ENCODE measurements at places on chromosomes 16 and 17.

DNA sequence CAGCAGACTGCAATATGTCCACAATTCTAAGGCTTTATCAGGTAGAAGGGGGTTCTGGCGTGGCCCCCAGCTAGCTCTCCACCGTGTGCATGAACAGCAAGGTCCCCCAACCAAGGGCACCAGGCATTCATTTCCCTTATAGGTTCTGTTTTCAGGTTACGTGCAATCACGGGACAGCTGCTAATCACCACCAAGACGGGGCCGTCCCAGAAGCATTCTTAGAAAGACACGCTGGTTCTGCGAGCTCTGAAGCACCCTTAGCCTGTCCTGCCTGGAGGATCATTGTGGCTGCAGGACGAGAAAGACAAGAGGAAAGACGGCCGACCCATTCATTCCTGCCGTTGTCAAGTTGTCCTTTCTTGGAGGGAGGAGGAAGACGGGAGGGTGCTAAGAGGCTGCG, 302.9 kb downstream of the SOX9 start:
- DNase-seq, result no peak

- no peak for DNase-seq
These were observed 5.5 kb downstream of the TEPSIN start for GRCh38 chr17:81233316-81233715.

GRCh38 chr16:66521252-66521713, 28.6 kb downstream of the TK2 start:
- peak; percentile 60 for DNase-seq

DNA sequence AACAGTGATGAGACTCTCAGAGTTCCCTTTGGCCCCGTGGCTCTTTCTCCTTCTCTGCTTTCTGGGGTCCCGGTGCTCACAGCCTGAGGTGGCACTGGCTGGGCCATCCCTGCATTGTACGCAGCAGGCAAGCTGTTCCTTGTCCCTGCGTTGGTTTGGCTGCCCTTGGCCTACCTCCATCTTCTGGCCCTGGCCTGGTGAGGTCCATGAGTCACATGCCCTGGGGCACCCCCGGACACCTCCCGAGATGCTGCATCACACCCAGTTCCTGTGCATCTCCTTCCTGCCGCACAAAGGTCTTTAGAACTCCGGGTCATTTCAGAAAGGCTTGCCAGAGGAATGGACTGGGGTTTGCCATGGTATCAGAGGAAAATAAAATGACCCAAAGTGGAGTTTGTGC, 9.5 kb downstream of the SULT1A2 start:
- DNase-seq, result no peak

- no peak for DNase-seq
These were observed 12.7 kb upstream of the SSTR2 start for GRCh38 chr17:73151916-73152632.

- no peak for DNase-seq
These were observed 10.9 kb upstream of the STAT3 start for GRCh38 chr17:42399121-42399520.

Measured in left forelimb (tissue), 1 donor.